Stimulated activated CD8-positive, alpha-beta memory T cell treated with anti-CD3 and anti-CD28 coated beads, Interleukin-7, amount 100 ng/mL, for 1 hour (primary cell): ENCODE measurements at places on chromosomes 3 and 15.

GRCh38 chr15:85750319-85751290 is 44.1 kb downstream of the KLHL25 start:
- DNase-seq: no peak

DNA sequence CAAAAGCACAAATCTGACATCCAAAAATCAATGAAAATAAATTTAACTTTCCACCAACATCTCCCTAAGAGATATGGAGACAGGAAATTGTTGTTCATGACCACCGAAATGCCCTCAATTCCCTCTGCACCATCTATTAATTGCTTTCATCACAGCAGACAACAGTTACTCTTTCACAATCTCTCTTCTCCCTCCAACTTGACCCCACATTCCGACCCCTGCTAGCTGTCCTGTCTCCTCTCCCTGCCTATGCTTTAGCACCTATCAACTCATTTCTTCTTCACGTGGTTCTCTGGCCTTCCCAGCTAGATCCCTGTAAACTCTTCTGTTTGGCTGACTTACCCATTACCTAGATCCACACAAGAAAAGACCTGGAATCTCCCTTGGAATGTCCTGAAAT is 173.9 kb upstream of the ADAMTS9 start:
- no peak for DNase-seq

GRCh38 chr3:11436775-11437174 is 164.6 kb downstream of the ATG7 start:
- no peak for DNase-seq

- no peak for DNase-seq
Observed at GRCh38 chr3:172592898-172593669, 69.9 kb upstream of the TNFSF10 start.

- DNase-seq: no peak
Observed at GRCh38 chr15:29382862-29383261, 113.2 kb upstream of the NSMCE3 start.

DNA sequence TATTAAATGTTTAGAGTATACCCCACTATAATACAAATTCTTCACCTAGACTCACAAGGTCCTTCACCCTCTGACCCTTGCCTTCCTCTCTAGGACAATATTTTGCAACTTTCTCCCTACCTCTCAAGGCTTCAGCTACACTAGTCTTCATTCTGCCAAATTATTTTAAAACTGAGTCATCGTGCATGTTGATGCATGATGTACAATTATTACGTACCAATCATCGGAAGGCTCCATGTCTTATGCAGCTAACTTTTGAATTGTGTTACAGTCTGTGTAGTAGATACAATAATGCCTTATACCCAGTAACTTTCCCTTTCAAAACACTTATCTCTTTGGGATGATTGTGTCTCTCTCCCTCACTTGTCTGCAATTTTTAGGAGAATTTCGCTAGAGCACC is 98.5 kb upstream of the ROBO2 start:
- no peak for DNase-seq

DNA sequence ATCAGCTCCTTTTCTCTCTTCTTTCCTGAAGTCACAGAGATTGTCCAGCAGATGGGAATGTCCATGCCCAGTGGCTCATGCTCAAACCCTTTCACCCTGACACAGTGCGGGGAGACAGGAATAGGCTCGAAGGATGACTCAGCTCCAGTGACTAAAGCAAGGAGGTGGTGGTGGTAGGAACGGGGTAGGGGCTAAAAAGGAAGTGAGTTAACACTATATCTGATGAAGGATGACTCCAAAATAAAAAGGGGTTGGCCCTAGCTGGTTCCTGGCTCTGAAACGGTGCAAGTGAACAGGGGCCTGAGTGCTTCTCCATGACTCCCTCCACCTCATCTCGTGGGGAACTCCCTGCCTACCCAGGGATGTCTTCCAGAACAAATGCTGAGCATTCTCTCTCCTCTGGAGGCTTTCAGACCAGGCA is 167.4 kb upstream of the LPP start:
- DNase-seq: no peak
